Kidney (tissue), 22 donors: ENCODE measurements at places on chromosomes 7 and 10. TPM values are rescaled to one million over a fixed set of nuclear protein-coding genes. Genes with fewer than 3 reads are reported as not detected.
A peak's percentile ranks its signal among the peaks of the same experiment; 100 is the strongest.

DNA sequence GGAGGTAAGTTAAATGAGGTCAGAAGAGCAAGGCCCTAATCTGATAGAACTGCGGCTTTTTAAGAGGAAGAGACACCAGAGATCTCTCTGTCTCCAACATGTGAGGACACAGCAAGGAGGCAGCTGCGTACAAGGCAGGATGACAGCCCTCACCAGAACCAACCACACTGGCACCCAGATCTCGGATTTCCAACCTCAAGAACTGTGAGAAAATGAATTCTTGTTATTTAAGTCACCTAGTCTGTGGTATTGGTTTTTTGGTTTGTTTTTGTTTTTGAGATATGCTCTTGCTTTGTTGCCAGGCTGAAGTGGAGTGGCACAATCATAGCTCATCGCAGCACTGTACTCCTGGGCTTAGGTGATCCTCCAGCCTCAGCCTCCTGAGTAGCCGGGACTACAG, 127.2 kb downstream of the DLG5 start:
- H3K4me3 ChIP-seq: no peak overlapping the region
- H3K27me3 ChIP-seq: no peaks in the 10 kb centered on the region
- no peak for DNase-seq
- no peak overlapping the region for H3K27ac ChIP-seq

DNA sequence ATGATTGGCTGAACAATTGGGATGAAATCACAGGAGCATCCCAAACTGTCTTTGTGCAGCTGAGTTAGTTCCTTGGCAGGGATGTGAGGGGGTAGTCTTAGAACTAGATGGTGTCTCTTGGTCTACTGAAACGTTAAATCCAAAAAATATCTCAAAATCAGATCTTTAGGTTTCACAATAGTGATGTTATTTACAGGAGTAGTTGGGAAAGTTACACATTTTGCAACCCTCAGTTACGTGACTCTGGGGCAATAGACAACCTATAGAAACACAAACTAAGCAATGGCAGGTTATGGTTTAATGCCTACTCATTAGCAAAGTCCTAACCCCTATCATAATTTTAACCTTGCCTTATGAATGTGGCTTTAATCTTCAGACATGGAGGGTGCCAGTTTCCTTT, 24.0 kb downstream of the PKD1L1 start:
- no peak overlapping the region for H3K27ac ChIP-seq
- no peaks in the 10 kb centered on the region for H3K4me1 ChIP-seq
- DNase-seq: no peak
- H3K4me3 ChIP-seq: no peak overlapping the region
- no peaks in the 10 kb centered on the region for H3K36me3 ChIP-seq
- no peaks in the 10 kb centered on the region for H3K27me3 ChIP-seq

- no peaks in the 10 kb centered on the region for H3K4me1 ChIP-seq
- no peak overlapping the region for H3K4me3 ChIP-seq
- H3K27ac ChIP-seq: no peak overlapping the region
- no peaks in the 10 kb centered on the region for H3K36me3 ChIP-seq
- DNase-seq: no peak
- H3K27me3 ChIP-seq: no peaks in the 10 kb centered on the region
Measured at GRCh38 chr7:133124974-133125373, 43.1 kb upstream of the CHCHD3 start.

IFIT1B gene
- total RNA-seq: not detected

KIAA1549 gene
- total RNA-seq: 10.1 TPM

IQUB gene
- 6.9 TPM for total RNA-seq

GRCh38 chr10:19518632-19519031, 297.6 kb upstream of the PLXDC2 start:
- H3K27me3 ChIP-seq: no peaks in the 10 kb centered on the region
- H3K36me3 ChIP-seq: no peaks in the 10 kb centered on the region
- H3K4me1 ChIP-seq: no peaks in the 10 kb centered on the region

UTF1 gene
- total RNA-seq: not detected

SYT15B gene
- total RNA-seq: 5.7 TPM

PON1 gene
- not detected for total RNA-seq

SRRM3 gene
- 1.0 TPM for total RNA-seq

SH2B2 gene
- 11.0 TPM for total RNA-seq

GRCh38 chr10:1003884-1004670, 15.8 kb downstream of the GTPBP4 start:
- H3K27ac ChIP-seq: no peak overlapping the region
- peaks cover 37% of the 10 kb centered on the region for H3K36me3 ChIP-seq

DNA sequence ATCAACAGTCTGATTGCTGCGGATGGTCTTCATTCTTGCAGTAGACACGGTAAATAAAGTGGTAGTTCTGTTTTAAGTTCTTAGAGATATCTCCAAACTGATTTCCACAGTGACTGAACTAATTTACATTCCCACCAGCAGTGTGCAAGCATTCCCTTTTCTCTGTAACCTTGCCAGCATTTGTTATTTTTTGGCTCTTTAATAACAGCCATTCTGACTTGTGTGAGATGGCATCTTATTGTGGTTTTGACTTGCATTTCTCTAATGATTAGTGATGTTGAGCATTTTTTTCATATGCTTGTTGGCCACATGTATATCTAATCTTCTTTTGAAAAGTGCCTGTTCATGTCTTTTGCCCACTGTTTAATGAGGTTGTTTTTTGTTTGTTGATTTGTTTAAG, 30.2 kb upstream of the CXCL12 start:
- no peaks in the 10 kb centered on the region for H3K36me3 ChIP-seq
- no peak overlapping the region for H3K4me3 ChIP-seq
- no peaks in the 10 kb centered on the region for H3K4me1 ChIP-seq
- H3K27ac ChIP-seq: no peak overlapping the region
- no peak for DNase-seq
- H3K27me3 ChIP-seq: no peaks in the 10 kb centered on the region

- H3K4me3 ChIP-seq: no peak overlapping the region
- no peaks in the 10 kb centered on the region for H3K36me3 ChIP-seq
- peak overlapping the region; percentile 47 for H3K27ac ChIP-seq
- no peaks in the 10 kb centered on the region for H3K4me1 ChIP-seq
- no peak for DNase-seq
Measured at GRCh38 chr7:2116989-2117591, 115.7 kb downstream of the MAD1L1 start.

DNA sequence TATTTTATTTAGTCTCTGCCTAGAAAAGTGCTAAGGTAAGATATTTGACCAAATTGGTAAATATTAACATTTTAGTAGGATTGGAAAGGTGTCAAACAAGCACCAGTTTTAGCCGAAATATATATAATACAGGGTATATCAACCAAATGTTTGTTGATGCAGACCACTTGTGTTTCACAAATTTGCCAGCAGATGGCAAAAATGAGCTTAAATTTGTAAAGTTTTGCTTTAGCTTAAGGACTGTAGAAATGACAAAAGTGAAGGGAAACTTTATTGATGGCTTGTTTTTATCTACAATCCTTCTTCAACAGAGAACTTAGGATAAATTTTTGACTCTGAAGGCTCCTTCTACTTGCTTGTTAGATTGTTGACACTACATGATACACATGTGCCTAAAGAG, 4.8 kb upstream of the POLR1F start:
- H3K4me3 ChIP-seq: no peak overlapping the region
- no peaks in the 10 kb centered on the region for H3K4me1 ChIP-seq
- H3K27me3 ChIP-seq: no peaks in the 10 kb centered on the region
- no peaks in the 10 kb centered on the region for H3K36me3 ChIP-seq
- peak; percentile 54 for DNase-seq
- no peak overlapping the region for H3K27ac ChIP-seq

JAKMIP3 gene
- total RNA-seq: 0.16 TPM

MGAM2 gene
- 0.13 TPM for total RNA-seq

- H3K27me3 ChIP-seq: no peaks in the 10 kb centered on the region
- H3K36me3 ChIP-seq: no peaks in the 10 kb centered on the region
- DNase-seq: no peak
- H3K4me3 ChIP-seq: no peak overlapping the region
- no peaks in the 10 kb centered on the region for H3K4me1 ChIP-seq
- no peak overlapping the region for H3K27ac ChIP-seq
Measured at GRCh38 chr7:28427236-28427635, 14.9 kb downstream of the CREB5 start.

ARHGEF5 gene
- total RNA-seq: 43.5 TPM

- no peak overlapping the region for H3K4me3 ChIP-seq
- no peaks in the 10 kb centered on the region for H3K4me1 ChIP-seq
- H3K27ac ChIP-seq: no peak overlapping the region
- DNase-seq: no peak
Measured at GRCh38 chr7:49894543-49894942, 121.1 kb downstream of the VWC2 start.

DNA sequence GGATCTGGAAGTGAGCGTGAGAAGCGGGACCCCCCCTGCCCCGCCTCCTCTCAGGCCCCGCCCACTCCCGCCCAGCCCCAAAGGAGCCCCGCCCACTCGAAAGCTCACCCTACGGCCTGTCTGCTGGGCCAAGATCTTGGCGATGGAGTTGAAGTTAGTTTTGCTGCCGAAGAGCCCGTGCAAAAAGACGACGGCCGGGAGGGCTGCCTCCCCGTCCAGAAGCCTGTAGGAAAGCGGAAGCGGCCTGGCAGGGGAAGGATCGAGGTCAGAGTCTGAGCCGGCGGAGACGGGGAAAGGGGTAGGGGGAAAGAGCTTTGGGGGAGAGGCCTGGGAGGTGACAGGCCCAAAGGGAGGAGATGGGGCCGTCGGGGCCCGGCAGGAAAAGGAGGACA, 386 bp downstream of the ABHD11 start:
- H3K27me3 ChIP-seq: no peaks in the 10 kb centered on the region
- H3K4me1 ChIP-seq: peaks cover 23% of the 10 kb centered on the region
- DNase-seq: peak; percentile 87

DNA sequence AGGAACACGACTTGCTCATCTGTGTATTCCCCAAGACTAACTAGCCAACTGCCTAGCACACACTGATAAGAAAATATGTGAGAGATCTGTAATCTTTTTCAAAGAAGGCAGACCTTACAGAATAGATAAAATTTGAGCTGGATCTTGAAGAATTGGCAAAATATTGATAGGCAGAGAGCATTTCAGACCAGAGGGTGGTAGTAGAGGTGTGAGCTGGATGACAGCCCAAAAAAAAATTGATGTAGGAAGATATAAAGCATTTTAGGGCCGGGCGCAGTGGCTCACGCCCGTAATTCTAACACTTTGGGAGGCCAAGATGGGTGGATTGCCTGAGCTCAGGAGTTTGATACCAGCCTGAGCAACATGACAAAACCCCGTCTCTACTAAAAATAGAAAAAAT, 1.2 kb upstream of the ZNF746 start:
- no peak overlapping the region for H3K27ac ChIP-seq
- DNase-seq: no peak
- H3K27me3 ChIP-seq: no peaks in the 10 kb centered on the region
- H3K36me3 ChIP-seq: peaks cover 2% of the 10 kb centered on the region

RBM17 gene
- 91.9 TPM for total RNA-seq

HOXA6 gene
- 22.0 TPM for total RNA-seq

KCNIP2 gene
- total RNA-seq: 3.4 TPM

DNA sequence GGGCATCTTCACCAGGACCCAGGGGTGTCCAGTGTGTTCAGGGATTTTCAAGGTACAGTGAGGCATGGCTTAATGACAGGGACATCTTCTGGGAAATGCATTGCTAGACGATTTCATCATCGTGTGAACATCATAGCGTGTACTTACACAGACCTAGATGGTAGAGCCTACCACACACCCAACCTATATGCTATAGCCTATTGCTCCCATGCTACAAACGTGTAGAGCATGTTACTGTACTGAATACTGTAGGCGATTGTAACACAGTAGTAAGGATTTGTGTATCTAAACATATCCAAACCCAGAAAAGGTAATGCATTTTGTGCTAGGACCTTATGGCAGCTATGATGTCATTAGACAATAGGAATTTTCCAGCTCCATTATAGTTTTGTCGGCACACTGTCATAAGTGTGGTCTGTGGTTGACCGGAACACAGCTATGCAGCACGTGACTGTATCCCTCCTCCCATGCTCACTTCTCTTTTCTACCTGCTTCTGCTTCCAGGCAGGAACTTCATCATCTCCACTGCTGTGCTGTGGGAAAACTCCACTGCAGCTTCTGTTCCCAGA, 416.2 kb upstream of the NFE2L3 start:
- H3K4me1 ChIP-seq: no peaks in the 10 kb centered on the region
- H3K27ac ChIP-seq: no peak overlapping the region
- no peak overlapping the region for H3K4me3 ChIP-seq
- H3K27me3 ChIP-seq: no peaks in the 10 kb centered on the region
- no peaks in the 10 kb centered on the region for H3K36me3 ChIP-seq

DNA sequence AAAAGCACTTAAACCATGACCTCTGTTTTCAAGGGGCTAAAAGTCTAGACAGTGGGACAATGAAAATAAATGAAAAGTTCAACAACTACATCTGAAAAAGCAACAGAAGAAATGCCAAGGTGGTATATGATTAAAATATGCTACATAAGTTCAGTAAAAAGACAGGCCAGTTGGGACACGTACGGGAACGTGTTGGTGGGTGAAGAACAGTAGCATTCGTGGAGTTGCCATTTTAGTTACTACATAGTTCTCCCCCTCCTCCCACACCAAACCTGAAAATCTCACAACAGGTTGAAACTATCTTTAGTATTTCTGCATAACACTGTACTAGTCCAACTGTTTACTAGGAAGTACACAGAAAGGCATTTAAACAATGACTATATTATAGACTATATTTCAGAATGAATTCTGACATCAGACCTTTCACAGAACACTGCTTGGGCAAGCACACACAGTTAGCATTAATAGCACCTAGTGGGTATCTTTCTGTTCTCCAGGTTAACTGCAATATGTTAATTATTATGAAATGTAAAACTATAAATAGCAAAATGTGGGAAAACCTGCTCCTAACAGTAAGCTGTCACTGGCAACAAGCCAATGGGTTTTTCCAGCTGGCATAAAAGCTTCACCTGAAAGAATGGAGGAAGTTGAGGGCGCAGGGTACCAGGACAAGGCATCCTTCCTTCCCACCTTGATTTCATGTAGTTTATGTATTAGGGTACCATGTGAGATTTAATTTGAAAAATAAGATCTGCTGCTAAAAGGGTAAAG, 135.0 kb downstream of the STRA8 start:
- H3K27ac ChIP-seq: no peak overlapping the region
- H3K4me3 ChIP-seq: no peak overlapping the region
- H3K36me3 ChIP-seq: no peaks in the 10 kb centered on the region
- H3K27me3 ChIP-seq: no peaks in the 10 kb centered on the region
- no peak for DNase-seq

- no peaks in the 10 kb centered on the region for H3K36me3 ChIP-seq
- H3K4me3 ChIP-seq: peak overlapping the region; percentile 69
- no peaks in the 10 kb centered on the region for H3K27me3 ChIP-seq
- DNase-seq: peak; percentile 64
Measured at GRCh38 chr10:24722676-24723385, 856 bp downstream of the ARHGAP21 start.

GPC2 gene
- 1.8 TPM for total RNA-seq

CALCR gene
- 5.3 TPM for total RNA-seq
